ENCODE measurements at places on chromosomes 2 and 18. TPM values are rescaled to one million over a fixed set of nuclear protein-coding genes. Genes with fewer than 3 reads are reported as not detected.
A peak's percentile ranks its signal among the peaks of the same experiment; 100 is the strongest.

GRCh38 chr18:27894746-27895145 is 282.2 kb downstream of the CDH2 start:
- DNase-seq = no peak

GRCh38 chr2:117273009-117273671 is 541.4 kb upstream of the DDX18 start:
- no peak for DNase-seq

GRCh38 chr2:240412211-240412861 is 23.1 kb upstream of the GPC1 start:
- no peak for DNase-seq

SULT1C2 gene
- 10.1 TPM for total RNA-seq

DNA sequence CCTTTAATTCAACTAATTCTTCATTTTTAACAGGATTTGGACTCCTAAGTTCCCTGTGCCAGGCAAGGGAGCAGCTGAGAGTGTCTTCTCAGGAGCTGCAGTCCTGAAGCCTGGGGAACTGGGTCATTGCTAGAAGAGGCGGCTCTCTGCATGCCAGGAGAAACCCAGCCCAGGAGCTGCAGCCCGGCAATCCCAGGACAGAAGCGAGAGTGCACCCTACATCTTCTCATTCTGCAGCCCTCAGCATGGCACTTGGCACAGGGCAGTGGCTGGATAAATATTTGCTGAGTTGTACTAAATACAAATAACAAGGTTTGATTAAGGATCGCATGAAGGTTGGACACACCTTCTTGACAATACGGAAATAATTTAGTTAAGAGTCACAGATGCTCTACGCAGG is 244.9 kb upstream of the PXDN start:
- DNase-seq = no peak

CMPK2 gene
- total RNA-seq = 0.58 TPM

TEKT4 gene
- not detected for total RNA-seq

- DNase-seq = no peak
Observed at GRCh38 chr2:97951155-97951680, 44.5 kb downstream of the TMEM131 start.

DNA sequence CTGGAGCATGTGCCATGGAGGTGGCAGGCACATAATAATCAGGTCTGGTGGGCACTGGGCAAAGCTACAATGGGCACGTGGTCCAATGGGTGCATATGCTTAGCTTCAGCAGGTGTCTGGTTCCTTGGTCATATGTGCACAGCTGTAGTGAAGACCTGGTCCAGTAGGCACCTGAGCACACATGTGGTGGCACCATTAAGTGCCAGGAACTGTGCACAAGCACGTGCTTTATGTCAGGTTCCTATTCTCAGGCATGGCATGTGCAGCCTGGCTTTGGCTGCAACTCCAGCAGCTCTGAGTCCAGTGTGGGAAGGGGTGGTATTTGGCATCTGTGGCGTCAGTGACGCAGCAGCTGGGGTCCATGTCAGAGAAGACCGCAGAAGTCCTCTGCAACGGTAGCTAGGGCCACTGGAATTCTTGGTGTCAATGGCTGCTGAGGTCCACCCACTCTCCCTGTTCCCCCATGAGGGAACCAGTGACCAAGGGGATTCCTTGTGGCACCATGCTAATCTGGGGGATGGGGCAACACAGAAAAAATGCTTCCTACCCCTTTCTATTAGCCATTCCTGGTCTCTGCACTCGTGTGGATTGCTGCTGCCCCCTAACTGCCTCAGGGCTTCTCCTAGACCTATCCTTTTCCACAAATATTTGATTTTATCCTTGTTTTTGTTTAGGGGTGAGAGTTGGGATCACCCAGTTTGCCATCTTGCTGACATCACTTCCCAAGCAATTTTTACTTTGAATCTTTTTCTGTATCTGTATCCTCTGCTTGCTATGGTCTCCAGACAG is 262.9 kb upstream of the MAP2 start:
- DNase-seq = no peak

DOK6 gene
- total RNA-seq = 17.2 TPM

- DNase-seq = no peak
Observed at GRCh38 chr2:150880986-150881385, 380.7 kb downstream of the RBM43 start.

DNA sequence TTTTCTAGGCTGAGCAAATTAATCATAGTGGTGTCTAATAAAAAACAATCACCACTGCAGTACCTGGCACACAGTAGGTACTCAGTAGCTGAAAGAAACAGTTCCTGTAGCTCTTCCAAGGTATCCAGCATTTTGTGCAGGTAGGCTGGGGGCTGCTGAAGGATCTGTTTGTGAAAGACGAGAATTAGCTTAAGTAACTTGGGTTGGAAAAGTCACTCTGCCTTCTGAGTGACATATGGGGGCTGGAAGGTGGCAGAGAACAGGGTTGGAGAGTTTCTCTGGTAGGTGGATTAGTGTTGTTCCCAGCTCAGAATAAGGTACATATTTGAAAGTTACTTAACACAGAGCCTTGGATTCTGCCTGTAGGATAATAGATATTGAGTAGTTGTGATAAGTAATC is 72.8 kb downstream of the FMNL2 start:
- no peak for DNase-seq

DNA sequence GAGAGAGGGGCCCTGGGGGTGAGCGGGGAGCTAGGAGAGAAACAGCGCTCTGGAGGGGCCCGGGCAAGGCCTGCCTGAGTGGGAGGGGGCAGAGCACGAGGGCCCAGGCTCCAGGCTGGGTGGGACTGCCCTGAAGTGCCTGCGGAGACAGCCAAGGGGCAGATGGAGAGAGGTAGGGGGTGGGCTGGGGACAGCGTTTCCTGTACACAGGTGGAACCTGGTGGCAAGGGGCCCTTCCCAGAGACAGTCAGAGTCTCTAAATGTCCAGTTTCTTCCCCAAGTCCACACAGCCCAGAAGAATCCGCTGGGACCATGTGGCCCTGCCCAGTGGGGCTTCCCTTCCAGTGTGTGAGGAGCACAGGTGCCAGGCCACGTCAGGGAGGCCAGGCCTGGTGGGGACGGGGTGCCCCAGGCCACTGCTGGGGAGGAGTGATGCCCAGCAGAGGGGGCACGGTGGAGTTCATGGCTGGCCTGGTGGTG is 1.7 kb upstream of the GPR35 start:
- DNase-seq = no peak

BMPR2 gene
- total RNA-seq = 7.4 TPM

- no peak for DNase-seq
Observed at GRCh38 chr2:98608962-98609604, 694 bp downstream of the UNC50 start.

DNA sequence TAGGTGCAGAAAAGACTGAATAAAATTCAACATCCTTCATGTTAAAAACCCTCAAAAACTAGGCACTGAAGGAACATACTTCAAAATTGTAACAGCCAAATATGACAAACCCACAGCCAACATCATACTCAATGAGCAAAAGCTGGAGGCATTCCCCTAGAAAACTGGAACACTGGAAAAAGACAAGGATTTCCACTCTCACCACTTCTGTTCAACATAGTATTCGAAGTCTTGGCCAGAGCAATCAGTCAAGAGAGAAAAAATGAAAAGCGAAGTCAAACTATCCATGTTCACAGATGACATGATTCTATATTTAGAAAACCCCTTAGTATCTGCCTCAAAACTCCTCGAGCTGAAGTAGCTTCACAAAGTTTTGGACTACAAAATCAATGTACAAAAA is 282.3 kb downstream of the PID1 start:
- no peak for DNase-seq

GKN1 gene
- total RNA-seq = not detected

KCNK3 gene
- total RNA-seq = not detected

DNA sequence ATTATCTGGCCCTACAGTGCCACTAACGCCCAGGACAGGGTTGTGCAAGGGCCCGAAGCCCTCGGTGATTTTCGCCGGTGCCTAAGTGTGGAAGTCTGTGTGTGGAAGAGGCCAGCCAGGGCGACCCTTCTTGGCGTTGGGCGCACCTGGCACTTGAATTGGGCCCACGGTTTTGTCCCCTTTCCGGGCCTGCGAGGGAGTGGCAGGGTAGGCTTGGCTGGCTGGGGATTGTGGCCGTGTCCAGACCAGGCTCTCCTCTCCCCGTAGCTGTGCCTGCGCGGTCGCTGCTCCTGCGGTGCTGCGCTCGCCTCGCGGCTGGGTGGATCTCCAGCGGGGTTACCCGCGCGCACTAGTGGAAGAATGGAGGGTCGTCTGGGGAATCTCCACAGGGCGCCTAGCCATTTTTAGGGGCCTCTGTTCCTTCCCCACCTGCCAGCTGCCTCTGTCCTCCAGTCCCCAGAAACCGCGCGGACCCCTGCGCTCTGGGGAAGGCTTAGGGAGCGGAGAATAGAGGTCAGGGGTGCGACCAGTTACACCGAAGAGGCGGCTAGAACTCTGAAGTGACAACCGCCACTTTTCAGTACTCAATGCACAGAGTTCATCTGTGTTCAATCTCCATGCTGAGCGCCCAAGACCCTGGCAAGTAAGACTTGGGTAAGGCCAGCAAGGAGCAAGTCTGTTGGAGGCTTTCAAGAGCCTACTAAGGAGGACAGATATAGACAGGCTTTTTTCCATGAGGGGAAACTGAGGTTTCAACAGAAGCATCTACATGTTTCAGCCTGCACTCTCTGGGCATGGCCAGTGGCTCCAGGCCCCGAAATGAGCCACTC is 16.0 kb downstream of the EVX2 start:
- no peak for DNase-seq

GRCh38 chr2:40554665-40555294 is 102.9 kb upstream of the SLC8A1 start:
- DNase-seq = peak; percentile 56

TTC21B gene
- 67.1 TPM for total RNA-seq
